NCI-H524 treated with DMSO at 0.1 percent for 48 hours (cell line): ENCODE measurements at places on chromosomes 4 and X.
A peak's percentile ranks its signal among the peaks of the same experiment; 100 is the strongest.

GRCh38 chrX:18617407-18617750 lies 54.5 kb downstream of the RS1 start:
- peak; percentile 14 for DNase-seq

DNA sequence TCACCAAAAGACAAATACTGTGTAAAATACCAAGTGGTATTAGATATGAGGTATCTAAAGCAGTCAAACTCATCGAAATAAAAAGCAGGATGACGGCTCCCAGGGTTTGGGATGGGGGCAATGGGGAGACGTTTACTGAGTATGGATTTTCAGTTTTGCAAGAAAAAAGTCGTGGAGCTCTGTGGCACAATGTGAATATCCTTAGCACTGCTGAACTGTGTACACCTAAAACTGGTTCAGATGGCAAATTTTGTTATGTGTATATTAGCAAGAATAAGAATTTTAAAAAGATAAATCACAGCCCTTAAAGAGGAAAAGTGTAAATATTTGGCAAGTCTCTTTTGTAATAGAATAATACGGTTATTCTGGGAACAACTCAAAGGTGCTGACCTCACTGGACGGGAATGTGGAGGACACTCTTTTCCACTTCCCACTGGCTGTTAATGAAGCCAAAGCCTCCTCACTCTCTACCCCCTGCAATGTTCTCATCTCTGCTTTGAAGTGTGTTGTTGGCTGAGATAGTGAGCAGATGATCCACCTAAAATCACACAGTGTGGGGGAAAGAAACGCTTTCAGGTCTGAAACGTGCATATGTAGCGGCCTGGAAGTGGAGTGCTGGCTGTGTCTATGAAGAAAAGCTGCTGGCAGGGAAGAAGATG lies 49.2 kb downstream of the SEL1L3 start:
- DNase-seq, result no peak

- no peak for DNase-seq
These were observed 16.4 kb upstream of the ARAP2 start for GRCh38 chr4:36260731-36261130.

DNA sequence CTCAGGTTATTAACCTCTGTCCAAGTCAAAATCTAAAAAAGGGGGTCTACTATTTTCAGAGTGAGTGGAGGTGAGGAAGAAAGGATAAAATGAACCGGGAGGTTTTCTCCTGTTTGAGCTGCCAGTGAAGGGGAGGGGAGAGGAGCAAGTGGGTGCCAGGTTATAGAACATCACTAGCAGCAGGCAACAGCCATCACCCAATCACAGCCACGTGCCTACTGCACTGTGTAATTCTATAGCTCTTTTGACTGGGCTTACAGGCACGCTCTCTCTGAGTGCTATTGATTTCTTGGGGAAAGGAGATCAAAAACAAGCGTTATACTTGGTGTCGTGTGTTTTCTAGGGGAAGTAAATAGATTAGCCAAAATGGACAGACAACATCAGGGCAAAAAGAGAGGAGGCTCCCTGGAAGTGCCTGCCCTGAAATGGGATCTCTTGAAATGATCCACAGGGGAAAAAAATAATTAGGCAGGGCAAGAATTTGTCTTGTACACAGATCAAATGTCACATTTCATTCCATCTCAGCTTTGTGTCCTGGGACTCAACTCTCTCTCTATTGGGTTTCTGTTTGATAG lies 300.5 kb upstream of the LCORL start:
- peak; percentile 16 for DNase-seq

GRCh38 chrX:54786967-54787366 lies 11.1 kb downstream of the ITIH6 start:
- DNase-seq, result no peak

GRCh38 chr4:102843938-102844337 lies 16.6 kb upstream of the UBE2D3 start:
- DNase-seq, result no peak

GRCh38 chr4:26450418-26450817 lies 39.9 kb downstream of the CCKAR start:
- no peak for DNase-seq

GRCh38 chr4:154597798-154598774 lies 7.5 kb upstream of the FGA start:
- DNase-seq, result no peak

DNA sequence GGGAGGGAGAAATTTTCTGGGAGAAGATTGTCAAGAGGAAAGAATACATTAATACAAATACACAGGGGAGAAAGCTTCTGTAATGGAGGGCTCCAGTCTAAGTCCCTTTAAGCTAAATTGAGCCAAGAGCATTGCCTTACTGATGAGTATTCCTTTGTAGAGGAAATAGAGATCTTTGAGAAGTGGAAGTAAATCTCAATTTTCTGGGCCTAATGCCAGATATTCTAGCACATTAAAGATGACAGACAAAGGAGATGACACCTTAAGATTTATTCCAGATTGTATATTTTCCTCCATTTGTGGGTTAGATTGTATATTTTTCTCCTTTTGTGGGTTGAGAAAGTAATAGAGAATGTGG lies 28.5 kb upstream of the SMAD1 start:
- DNase-seq, result no peak

- DNase-seq, result no peak
These were observed 148.6 kb downstream of the SLC4A4 start for GRCh38 chr4:71487344-71487920.

GRCh38 chrX:109600237-109600651 lies 24.7 kb downstream of the KCNE5 start:
- DNase-seq, result peak; percentile 79

DNA sequence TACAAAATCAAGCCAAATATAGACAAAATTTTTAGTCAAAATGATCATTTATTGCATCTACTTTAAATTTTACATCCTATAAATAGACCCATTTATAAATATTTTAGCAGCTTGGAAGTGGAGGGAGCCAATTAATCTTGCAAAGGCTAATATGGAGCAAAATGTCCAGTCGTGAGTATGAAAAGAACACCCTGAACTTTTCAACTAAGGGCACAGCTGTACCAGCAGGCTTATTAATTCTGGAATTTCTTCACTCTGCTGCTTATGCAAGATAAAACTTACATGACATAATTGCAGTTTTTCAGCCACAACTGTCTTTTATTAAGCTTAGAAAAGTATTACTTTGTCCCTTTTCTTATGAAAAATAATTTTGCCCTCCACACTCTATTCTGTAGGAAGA lies 22.9 kb upstream of the USP53 start:
- DNase-seq, result no peak

DNA sequence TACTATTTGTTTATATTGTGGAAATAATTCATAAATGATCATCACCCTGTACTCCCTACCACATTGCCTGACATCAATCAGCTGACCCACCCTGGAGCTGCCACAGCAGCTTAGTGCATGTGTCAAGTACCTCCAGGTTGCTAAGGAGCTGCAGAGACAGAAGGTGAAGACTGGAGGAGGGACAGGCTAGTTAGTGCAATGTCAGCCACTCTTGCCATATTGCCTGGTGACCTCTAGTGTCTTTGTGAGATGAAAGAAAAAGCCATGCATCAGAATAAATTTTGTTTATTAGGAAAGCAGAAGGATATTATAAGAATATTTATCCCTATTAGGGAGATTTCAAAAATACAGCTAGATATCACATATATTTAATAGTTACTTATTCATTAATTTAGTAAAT lies 243.9 kb upstream of the FAT4 start:
- peak; percentile 40 for DNase-seq

GRCh38 chrX:39903343-39903742 lies 194.4 kb downstream of the BCOR start:
- no peak for DNase-seq

GRCh38 chrX:126485409-126485808 lies 67.2 kb downstream of the DCAF12L1 start:
- DNase-seq, result no peak

DNA sequence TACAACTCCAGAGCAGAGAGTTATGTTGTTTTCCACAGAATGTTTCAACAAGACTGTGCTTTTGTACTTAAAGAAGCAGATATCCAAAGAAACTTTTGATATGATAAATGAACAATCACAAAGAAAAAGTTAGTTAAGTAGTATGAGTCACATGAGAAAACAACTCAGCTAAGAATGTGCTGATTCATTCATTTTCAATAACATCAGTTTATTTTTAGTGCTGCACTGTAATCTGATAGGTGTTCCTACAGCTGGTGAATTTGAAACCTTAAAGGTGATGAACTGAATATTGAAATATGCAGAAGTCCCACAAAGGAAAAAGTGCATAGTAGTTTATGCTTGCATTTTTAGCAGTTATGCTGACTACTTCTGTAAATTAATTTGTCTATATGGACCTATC lies 180.3 kb upstream of the TENM3 start:
- no peak for DNase-seq

DNA sequence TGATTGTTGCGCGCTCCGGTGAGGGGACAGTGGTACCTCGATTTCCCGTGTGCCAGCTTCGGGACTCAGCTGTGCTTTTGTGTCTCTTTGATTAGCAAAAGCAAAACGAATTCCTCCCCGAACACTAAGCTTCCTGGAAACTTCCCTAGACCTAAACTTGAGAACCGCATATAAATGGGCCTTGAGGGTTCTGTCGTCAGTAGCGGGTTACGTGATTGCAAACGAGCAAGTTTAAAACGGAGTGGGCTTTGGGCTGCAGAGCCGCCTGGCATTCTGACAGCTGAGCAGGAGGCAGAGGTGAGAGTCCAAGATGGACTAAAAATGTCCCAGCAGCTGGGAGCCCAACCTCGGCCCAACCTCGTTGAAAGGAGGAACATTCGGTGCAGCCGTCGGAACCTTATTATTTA lies 1.2 kb upstream of the TAPT1 start:
- DNase-seq, result no peak

DNA sequence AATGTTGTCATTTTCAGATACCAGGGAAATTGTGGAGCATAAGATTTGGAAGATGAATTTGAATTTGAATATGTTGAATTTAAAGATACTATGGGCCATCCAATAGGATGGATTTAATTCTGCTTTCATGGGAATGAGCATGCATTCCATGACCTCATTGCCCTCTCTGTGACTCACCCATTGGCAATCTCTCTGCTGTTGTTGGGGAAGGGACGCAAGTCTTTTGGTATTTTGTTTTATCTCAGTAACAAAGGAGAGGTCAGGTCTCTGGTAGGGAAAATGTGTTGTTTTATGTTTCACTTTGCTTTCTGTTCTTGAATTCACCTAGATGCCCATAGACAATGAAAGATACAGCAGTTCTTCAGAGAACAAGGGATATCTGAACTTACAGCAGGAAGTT lies 42.1 kb upstream of the MAGEA4 start:
- DNase-seq, result no peak

GRCh38 chr4:123250843-123251242 lies 145.8 kb upstream of the SPRY1 start:
- DNase-seq, result no peak

DNA sequence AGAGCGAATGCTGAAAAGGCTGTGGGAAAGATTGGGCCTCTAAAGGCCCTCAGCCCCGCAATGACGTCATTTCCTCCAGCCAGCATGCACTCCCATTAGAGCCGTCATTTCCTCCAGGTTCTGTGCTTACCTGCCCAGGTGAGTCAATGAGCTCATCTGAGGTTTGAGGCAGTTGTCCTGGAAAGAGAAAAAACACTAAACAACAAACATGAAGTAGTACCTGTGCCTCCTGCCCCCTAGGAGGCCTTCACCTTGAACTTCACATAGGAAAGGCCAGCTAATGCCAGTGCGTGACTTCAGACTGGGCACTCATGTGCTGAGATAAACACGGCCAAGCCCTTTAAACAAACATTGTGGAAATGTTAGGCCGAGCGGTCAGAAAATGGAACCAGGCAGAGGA lies 55.9 kb downstream of the FHDC1 start:
- DNase-seq, result no peak

DNA sequence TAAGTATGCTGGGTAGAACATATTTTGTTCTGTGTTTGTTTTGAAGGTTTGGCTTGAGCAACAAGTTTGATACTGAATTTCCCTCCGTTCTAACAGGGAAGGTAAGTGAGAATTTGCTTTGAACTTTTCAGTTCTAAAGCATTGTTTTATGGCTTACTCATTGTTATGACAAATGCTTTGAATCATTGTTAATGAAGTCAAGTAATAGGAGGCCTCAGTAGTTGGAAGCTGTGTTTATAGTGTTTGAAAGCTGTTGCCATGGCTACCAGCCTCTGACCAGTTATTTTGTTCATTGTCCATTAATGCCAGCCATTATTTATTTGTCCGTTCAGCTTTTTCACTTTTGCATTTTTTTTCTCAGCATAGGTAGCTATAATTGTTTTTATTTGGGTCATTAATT lies 14.4 kb downstream of the CHIC1 start:
- no peak for DNase-seq

DNA sequence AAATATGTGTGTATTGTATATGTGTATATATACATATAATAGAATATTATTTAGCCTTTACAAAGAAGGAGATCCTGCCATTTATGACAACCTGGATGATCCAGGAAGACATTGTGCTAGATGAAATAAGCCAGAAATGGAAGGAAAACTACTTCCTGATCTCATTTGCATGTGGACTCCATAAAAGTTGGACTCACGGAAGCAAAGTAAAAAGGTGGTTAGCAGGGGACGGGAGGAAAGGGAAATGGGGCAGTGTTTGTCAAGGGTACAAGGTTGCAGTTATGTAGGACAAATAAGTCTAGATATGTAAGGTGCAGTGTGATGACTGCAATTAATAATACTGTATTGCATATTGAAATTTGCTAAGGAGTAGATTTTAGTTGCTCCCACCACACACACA lies 331.1 kb upstream of the FSTL5 start:
- no peak for DNase-seq

DNA sequence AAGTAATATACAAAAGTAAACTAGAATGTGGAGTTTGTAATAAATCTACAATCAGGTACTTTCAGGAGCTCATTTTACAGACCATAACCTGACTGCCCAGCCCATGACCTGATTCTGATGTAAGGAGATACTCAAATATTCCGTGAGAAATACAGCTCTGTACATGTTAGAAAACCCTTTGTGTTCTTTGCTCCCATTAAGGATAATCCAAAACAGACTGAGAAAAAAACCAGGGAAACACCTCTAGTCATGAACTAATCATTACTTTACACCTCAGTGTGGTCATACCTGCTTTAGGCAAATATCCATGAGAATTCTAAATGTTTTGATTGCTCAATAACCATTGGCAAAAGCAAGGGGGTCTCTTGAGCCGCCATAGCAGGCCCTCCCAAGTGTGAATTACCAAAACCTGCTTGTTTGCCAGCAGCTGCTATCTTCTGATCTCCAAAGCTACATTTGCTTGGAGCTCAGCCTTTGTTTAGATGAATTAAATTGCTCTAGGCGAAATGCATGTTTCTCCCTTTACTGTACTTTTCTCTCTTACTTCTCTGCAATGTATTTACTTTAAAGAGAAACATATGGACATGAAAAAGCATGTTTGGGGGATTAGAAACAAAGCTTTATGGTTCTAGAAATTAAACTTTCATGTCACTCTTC lies 79.1 kb downstream of the ANKRD50 start:
- no peak for DNase-seq

DNA sequence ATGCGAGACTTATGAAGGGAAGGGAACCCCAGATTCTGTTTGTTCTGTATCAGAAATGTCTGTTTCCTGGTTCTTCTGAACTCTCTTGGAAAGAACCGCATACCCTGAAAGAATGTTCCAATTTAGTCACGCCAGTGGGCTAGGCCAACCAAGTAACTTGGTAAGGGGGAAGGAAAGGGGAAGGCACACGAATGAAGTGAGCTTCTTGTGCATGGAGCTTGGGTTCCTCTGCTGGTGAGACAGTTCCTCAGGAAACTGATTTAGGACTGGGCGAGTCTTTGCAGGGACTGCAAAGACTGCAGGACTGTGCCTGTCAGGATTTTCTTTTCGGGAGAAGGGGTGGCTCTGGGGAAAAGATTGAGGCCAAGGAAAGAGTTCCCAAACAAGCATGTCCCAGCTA lies 35.6 kb downstream of the FRMPD3 start:
- peak; percentile 29 for DNase-seq
